ENCODE measurements at places on chromosomes 11 and 22.

DNA sequence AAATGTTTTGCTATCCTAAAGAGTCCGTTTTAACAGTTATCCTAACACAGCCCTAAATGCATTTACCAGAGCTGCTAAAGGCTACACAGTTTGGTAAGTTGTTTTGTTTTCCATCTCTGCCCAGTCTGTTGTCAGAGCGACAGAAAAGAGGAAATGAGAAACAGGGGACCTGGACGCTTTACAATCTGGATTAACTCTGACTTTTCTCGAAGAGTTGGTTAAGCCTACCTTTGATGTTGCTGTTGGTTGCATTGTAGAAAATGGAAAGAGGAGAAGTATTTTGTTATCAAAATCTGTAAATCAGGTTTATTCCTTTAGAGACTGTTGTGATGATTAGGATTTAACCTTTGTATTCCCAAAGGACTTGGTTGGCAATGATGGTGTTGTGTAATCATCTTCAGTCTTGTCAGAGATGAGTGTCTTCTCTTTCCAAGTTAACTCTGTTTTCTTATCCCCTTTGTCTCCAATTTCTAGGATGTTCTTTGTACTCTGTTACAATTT is 481 bp downstream of the ANGPTL5 start:
- DNase-seq, result no peak

DNA sequence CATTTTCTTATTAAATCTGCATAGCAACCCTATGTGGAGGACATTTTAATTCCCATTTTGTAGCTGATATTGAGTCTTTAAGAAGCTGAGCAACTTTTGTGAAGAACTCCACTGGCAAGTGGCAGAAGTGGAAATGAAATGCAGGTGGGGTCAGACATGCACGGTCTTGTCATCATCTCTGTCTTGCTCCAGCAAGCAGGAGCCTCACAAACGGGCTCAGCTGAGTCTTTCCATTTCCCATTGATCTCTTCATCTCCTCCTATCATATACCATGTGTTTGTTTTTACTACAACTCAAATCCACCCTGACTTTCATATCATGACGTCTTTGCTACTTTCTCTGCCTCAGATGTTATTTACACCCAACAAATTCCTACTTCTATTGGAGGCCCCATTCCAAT is 97.9 kb upstream of the TENM4 start:
- DNase-seq, result no peak

GRCh38 chr11:16572945-16573344 is 165.5 kb upstream of the C11orf58 start:
- DNase-seq, result no peak

DNA sequence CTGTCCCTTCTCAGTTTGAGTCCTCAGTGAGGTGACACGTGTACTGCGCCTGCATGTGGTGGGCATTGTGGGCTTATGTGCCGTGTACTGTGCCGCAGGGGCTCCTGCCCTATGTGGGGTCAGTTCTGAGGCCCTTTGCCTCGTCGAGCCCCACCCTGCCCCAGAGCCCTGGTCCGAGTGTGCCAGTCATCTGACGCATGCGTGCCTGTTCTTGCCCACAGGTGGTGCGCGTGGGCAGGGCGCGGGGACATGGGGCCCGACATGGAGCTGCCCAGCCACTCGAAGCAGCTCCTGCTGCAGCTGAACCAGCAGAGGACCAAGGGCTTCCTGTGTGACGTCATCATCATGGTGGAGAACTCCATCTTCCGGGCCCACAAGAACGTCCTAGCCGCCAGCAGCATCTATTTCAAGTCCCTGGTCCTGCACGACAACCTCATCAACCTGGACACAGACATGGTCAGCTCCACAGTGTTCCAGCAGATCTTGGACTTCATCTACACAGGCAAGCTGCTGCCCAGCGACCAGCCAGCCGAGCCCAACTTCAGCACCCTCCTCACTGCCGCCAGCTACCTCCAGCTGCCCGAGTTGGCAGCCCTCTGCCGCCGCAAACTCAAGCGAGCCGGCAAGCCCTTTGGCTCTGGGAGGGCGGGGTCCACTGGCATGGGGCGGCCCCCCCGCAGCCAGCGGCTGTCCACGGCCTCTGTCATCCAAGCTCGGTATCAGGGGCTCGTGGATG is 22.3 kb upstream of the TMEM191C start:
- no peak for DNase-seq

DNA sequence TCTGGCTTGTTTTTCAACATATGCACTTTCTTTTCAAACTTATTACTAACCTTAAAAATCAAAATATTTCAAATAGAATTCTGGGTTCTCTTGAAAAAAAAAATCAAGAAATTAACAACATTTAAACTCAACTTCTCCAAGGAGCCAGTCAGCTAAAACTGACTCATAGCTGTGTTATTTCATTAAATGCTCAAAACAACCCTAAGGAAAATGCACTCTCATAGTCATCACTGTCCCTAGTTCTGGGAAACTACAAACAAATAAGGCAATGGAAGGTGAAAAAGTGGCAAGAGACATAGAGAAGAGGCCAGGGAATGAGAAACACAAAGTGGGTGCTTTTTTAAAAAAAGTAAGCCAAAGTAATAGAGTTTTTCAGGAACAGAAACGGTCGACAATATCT is 4.1 kb upstream of the ARHGAP20 start:
- no peak for DNase-seq

DNA sequence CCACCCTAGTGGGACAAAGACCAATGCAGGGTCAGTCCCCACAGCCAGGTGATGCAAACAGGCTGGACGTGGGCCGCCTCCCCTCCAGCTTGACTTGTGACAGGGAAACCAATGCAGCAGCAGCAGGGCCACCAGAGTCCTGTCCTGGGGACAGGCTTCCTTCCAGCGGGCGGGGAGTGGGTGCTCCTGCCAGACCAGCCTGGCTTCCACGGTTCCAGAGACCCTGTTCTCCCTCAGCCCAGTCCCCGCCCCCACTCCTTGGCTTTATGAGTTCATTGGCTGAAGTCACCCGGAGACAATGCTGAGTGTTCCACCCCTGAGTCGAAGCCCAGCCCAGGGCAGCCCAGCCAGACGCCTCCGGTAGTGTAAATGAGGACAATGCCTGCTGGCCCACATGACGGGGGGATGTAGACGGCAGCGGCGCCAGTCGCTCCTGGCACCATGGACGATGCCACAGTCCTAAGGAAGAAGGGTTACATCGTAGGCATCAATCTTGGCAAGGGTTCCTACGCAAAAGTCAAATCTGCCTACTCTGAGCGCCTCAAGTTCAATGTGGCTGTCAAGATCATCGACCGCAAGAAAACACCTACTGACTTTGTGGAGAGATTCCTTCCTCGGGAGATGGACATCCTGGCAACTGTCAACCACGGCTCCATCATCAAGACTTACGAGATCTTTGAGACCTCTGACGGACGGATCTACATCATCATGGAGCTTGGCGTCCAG is at the start of gene TSSK2:
TSS of gene TSSK2 (plus strand) at position 350 of the 726 bp plus-strand sequence. CDS start at position 442, 92 bp downstream.
- no peak for DNase-seq

GRCh38 chr22:29012952-29013351 is 48.7 kb downstream of the C22orf31 start:
- no peak for DNase-seq

GRCh38 chr22:22999523-22999922 is 70.8 kb upstream of the GNAZ start:
- DNase-seq, result no peak

DNA sequence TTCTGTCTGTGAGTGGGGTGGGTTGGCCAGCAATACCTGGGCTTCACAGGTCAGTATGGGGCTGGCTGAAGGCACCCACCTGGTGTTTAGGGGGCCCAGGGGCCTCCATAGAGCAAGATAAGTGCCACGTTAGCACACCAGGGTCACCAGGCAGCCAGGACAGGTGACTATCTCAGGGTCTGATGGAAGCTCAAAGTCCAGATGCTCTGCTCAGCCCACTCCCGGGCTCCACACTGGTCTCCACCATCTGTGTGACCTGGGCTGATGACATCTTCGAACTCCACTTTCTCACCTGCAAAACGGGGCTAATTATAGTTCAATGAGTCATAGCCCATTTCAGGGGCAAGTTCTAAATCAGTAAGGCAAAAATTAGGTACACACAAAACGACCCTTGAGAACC is 39.4 kb upstream of the PRDM11 start:
- DNase-seq, result no peak

DNA sequence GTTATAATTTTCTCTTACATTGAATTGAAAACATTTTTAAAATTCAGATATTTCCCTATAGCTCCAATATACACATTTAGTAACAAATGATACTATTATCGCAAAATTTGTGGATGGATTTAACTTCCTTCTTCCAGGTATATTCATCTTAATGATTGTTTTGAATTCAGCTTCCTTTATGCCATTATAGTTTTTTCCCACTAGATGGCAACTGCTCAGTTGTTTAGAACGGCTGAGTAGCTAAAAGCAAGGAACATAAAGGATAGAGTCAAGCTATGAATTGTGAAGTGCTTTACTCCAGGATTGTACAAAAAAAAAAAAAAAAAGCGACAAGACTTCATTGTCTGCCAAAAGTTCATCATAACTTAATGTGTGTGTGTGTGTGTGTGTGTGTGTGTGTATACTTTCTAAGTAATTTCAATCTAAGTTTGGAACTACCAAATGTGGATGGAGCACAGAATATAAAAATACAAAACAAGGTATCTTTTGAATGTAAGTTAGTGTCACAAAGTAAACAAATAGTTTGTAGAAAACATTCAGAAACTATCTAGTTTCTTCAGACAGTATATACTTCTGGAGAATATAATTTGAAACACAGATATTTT is 846.4 kb downstream of the DLG2 start:
- DNase-seq, result no peak

DNA sequence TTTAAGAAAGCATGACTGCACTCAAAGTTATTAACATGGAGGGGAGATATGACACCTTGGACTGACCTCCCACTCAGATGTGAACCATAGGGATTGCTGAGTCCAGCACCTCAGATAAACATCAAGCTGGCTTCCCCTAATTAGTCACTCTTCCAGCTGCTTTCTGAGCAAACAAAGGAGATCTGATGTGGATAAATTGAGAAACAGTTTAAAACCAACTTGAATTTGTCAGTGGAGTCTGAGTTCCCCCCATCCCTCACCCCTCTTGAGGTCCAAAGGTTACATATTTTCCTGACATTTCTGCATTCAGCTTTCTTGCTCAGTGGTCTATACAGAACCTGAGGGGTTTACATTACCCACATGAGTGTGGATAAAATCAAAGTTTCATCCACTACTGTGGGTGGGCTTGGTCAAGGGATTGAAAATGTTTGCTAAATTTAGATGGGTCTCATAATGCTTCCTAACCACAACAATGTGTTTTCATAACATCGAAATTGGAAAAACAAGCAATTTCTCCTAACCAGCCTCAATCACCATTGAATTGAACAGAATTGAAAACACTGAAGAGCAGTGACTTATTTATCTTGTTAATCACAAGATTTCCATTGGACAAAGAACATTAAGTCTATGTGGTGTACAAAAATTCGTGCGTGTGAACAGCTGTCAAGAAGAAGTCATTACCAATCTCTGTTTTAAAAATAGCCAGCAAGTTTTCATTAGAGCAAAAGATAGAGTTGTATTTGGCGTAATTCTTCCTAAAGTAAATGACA is 292.3 kb downstream of the METTL15 start:
- DNase-seq, result no peak

- DNase-seq, result no peak
These were observed 8.7 kb downstream of the IFT27 start for GRCh38 chr22:36767035-36767775.

GRCh38 chr11:27429761-27430393 is 42.7 kb downstream of the LGR4 start:
- no peak for DNase-seq

DNA sequence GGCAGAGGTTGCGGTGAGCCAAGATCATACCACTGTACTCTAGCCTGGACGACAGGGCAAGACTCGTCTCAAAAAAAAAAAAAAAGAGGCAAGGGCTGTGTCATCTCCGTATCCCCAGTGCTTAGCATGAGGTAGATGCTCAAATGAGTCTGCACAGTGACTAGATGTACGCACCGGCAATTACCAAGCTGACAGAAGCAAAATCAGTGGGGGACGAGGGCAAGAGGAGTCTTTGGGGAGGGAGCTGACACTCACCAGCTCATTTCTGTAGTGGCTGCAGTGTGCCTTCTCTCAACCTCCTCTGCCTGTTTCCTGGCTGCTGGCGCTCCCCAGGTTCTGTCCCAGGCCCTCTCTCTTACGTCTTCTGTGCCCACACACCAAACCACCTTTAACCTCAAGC is 69.9 kb downstream of the PACSIN2 start:
- DNase-seq, result no peak

DNA sequence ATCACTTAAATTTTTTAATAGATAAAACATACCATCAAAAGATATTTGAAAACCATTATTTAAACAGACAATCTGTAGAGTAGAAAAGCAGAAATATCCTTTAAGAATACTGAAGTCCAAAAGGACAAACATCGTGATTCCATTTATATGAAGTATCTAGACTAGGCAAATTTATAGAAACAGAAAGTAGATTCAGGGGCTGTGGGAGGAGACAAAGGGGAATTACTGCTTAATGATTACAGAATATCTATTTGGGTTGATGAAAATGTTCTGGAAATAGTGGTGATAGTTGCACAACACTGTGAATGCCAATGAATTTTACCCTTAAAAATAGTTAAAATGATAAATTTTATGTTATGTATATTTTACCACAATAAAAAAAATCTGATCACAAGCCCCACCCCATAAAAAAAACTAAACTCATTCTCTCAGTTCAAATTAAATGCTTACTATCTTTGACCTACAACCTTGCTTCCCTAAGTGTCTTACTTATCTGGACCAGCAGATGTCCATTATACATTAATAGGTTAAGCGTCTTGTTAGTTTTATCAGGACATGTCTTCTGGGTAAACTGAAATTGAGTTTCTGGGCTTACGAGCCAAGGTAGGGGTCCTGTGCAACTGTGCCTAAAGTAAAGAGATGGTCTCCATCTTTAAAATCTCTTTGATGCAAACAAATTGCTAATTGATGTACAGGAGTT is 86.3 kb downstream of the FCHSD2 start:
- no peak for DNase-seq

- no peak for DNase-seq
These were observed 26.1 kb downstream of the UBE2L3 start for GRCh38 chr22:21593406-21594232.

DNA sequence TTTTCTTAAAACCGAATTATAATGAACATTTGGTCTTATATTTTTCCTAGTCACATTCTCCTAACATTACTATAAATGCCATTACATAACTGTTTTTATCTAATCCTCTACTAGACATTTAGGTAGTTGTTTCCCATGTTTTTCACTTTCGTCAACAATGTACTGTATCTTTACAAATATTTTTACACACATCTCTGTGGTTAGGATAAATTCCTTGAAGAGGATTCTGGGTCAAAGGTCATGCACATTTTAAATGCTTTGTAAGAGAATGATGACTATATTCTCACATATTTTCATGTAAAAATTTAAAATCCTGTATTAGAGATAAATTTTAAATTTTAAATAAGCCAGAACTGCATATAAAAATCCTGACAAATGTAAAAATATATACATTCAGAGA is 61.3 kb upstream of the CLNS1A start:
- DNase-seq, result no peak

GRCh38 chr11:67634366-67635230 is 4.9 kb upstream of the NUDT8 start:
- no peak for DNase-seq

Measured in GM12878 (cell line).